ENCODE measurements at places on chromosomes 7 and 10.

GRCh38 chr7:20417675-20418382, 87.1 kb downstream of the ITGB8 start:
- no peak overlapping the region for H3K4me3 ChIP-seq
- no peak for DNase-seq
- no peaks in the 10 kb centered on the region for H3K27me3 ChIP-seq
- no peaks in the 10 kb centered on the region for H3K36me3 ChIP-seq
- no peak overlapping the region for H3K27ac ChIP-seq

GRCh38 chr10:72561745-72562166, 64.1 kb downstream of the MICU1 start:
- DNase-seq, result no peak
- peaks cover 43% of the 10 kb centered on the region for H3K36me3 ChIP-seq
- no peak overlapping the region for H3K27ac ChIP-seq
- peaks cover 34% of the 10 kb centered on the region for H3K4me1 ChIP-seq
- H3K4me3 ChIP-seq, result no peak overlapping the region
- H3K27me3 ChIP-seq, result no peaks in the 10 kb centered on the region

DNA sequence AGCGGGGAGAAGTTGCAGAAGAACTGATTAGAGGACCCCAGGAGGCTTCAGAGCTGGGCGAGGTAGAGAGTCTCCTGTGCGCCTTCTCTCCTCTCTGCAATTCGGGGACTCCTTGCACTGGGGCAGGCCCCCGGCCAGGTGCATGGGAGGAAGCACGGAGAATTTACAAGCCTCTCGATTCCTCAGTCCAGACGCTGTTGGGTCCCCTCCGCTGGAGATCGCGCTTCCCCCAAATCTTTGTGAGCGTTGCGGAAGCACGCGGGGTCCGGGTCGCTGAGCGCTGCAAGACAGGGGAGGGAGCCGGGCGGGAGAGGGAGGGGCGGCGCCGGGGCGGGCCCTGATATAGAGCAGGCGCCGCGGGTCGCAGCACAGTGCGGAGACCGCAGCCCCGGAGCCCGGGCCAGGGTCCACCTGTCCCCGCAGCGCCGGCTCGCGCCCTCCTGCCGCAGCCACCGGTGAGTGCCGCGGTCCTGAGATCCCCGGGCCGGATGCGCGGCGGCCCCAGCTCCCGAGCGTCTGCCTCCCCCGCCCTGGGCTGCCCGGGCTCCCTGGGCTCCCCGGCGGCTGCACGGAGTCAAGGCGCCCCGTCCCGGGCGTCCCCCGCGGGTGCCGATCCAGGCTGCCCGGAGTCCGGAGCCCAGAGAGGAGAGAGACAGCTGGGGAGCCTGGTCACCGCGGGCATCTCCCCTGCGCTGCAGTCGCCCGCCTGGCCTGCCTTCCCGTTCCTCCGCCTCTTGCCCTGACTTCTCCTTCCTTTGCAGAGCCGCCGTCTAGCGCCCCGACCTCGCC, at the start of gene PLAU:
TSS of gene PLAU (plus strand) at position 369 of the 789 bp plus-strand sequence. CDS start 424 bp downstream, outside the sequence.
- peak; percentile 49 for DNase-seq
- peak within 1 kb of the TSS; percentile 77 for H3K4me3 ChIP-seq
- H3K36me3 ChIP-seq, result no peaks in the 10 kb centered on the region
- no peak within 1 kb of the TSS for H3K27ac ChIP-seq
- H3K27me3 ChIP-seq, result peaks cover 59% of the 10 kb centered on the region

GRCh38 chr10:34374356-34375045, 440.6 kb downstream of the PARD3 start:
- peaks cover 8% of the 10 kb centered on the region for H3K4me1 ChIP-seq
- no peak for DNase-seq
- no peaks in the 10 kb centered on the region for H3K27me3 ChIP-seq
- H3K27ac ChIP-seq, result no peak overlapping the region
- H3K4me3 ChIP-seq, result no peak overlapping the region

GRCh38 chr7:110977127-110977737, 113.7 kb upstream of the LRRN3 start:
- no peaks in the 10 kb centered on the region for H3K27me3 ChIP-seq
- no peak for DNase-seq
- H3K4me1 ChIP-seq, result peaks cover 47% of the 10 kb centered on the region
- peaks cover 4% of the 10 kb centered on the region for H3K36me3 ChIP-seq
- peak overlapping the region; percentile 83 for H3K27ac ChIP-seq
- H3K4me3 ChIP-seq, result peak overlapping the region; percentile 48

DNA sequence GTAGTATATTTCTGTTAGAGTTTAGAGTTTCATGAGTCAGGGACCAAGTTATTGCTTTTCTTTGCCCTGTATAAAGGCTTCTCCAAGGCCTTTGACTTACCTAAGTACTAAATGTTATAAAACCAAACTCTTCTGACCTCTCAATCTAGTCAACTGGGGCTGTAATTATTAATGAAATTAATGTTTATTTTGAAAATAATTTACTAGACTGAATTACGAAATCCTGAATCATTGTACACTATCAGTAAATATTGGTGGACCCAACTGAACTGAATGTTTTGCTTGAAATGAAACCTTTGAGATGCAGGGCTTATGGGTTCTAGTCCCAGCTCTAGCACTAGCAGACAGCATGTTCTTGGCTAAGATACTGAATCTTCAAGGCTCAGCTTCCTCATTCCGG, 1.7 kb upstream of the CYP2C9 start:
- H3K27me3 ChIP-seq, result no peaks in the 10 kb centered on the region
- DNase-seq, result no peak
- no peak overlapping the region for H3K27ac ChIP-seq
- no peaks in the 10 kb centered on the region for H3K36me3 ChIP-seq
- no peak overlapping the region for H3K4me3 ChIP-seq

DNA sequence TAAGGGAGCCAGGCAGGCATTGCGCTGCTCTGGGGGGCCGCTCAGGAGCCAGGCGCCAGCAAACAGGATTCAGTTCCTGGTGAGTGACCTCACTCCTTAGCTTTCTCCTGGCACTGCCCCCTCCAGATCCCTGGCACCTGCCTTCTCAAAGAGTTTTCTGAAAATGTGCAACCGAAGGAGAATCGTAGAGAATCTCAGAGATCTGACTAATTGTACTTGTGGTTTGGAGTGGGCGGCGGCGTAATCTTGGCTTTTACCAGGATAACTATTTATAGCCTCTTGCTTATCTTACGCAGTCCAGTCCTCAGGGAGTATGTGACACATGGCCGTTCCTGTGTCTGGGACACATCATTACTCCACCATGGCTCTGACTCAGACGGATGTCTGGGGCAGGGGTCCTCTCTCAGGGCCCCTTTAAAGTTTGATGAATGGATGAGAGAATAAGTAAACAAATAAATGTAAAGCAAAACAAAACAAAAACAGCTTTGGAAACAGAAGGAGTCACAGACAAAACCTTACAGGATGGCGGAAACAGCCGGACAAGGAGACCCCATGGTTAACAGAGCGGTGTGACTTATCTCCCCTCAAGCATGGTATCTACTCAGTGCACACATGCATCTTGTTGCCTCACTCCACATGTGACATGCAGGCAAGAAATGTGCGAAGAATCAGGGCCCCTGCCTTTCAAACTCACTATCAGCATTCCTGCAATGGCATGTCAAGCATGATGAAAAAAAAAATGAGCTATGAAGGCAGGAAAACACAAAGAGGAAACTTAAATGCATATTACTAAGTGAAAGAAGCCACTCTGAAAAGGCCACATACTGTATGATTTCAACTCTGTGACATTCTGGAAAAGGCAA, 99.7 kb downstream of the TNS3 start:
- H3K4me3 ChIP-seq, result no peak overlapping the region
- H3K27me3 ChIP-seq, result no peaks in the 10 kb centered on the region
- H3K36me3 ChIP-seq, result no peaks in the 10 kb centered on the region
- DNase-seq, result peak; percentile 17
- H3K27ac ChIP-seq, result no peak overlapping the region

DNA sequence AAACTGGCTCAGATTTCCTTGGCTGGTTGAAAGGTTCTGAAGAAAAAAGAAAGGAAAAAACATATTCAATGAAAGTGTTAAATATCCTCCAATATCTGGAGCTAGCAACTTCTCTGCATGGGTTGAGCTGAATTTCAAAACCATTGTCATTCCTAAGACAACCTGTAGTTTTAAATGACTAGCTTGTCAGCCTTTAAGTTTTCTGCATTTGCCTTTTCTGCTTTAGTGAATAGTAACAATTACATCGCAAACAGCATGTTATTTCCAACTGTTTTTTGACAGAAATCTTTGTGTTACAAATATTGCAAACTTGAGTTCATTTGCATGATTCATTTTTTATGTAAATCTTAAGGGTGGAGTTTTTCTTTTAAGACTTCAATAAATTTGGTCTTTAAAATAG, 852.3 kb upstream of the CELF2 start:
- H3K27me3 ChIP-seq, result no peaks in the 10 kb centered on the region
- DNase-seq, result no peak
- H3K27ac ChIP-seq, result no peak overlapping the region
- H3K36me3 ChIP-seq, result no peaks in the 10 kb centered on the region
- no peaks in the 10 kb centered on the region for H3K4me1 ChIP-seq

DNA sequence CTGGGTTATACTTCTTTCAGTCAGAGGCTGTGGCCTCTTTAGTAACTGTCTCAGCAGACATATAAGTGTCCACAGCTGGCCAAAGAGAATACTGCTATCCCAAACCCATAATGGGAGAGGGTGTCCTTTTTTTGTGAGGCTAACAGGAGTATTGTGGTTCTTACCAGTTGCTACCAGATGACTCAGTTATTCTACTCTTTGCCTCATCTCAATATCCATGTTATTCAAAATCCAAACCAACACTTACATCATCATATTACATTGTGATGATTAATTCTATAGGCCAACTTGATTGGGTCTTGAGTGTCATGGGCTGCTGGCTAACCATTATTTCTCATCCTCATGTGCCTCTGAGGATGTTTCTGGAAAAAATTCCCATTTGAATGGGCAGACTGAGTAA, 120.9 kb downstream of the TMEM168 start:
- no peak overlapping the region for H3K27ac ChIP-seq
- peaks cover 4% of the 10 kb centered on the region for H3K27me3 ChIP-seq
- no peak overlapping the region for H3K4me3 ChIP-seq

GRCh38 chr10:131027256-131027655, 284.3 kb downstream of the TCERG1L start:
- H3K4me3 ChIP-seq, result no peak overlapping the region
- no peak for DNase-seq
- H3K27me3 ChIP-seq, result no peaks in the 10 kb centered on the region
- H3K36me3 ChIP-seq, result no peaks in the 10 kb centered on the region

DNA sequence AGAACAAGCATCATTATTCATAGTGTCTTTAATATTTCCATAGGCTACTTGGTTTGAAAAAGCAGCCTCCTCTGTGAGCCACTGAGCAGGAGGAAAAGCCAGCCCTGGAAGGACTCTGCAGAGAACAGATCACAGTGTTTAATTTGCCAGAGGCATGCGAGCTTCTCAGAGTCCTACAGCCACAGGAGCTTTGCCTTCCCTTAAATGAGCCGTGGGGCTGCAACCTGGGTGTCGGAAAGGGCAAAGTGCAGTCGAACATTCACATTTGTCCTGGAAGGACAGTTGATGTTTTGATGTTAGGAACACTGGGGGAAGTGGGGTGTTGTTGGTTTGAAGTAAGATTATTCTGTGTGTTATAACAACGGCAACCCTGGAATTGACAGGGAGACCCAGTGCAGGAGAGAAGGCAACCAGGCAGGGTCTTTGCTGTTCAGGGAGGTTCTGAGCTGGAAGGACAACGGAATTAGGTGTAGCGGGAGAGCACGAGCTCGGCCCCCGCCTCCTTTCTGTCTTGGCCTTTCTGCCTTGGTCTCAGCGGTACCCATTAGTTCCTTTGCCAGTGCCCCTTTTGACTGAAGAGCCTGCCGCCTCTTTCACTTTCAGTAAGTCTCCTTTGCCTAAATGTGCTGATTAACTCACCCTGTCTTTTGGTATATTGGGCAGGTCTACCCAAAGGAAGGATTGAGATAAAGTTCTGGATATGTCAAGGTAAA, 192.3 kb upstream of the PITRM1 start:
- H3K27me3 ChIP-seq, result peaks cover 6% of the 10 kb centered on the region
- H3K27ac ChIP-seq, result no peak overlapping the region
- DNase-seq, result no peak
- peaks cover 2% of the 10 kb centered on the region for H3K4me1 ChIP-seq
- no peak overlapping the region for H3K4me3 ChIP-seq

DNA sequence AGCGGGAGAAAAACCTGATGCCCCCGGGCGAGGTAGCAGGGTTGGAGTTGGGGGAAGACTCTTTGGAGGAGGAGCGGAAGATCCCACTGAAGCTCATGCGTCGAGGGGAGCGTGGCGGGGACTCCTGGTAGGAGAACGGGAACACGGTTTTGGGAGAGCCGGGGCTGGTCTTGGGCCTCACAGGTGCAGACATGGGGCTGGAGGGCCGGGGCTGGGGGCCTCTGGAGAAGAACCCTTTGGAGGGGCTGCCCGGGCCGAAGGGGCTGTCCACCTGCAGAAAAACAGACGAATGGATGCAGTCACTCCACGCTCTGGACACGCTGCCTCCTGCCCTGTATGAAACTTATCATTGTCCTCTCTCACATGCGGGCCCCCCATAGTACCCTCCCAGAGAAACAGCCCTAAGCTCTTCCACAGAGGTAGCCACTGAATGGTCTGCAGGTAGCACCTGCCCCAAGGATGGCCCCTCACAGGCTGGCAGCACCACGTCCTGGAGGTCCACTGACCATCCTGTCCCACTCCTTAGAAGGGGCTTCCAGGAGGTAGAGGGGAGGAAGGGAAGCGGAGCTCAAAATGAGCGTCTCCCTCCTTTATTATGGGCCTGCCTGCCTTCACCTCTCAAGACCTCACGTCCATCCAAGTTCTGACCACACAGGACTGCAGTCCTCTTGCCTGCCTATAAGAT, 95.6 kb downstream of the PRKAG2 start:
- no peak overlapping the region for H3K4me3 ChIP-seq
- H3K36me3 ChIP-seq, result peaks cover 1% of the 10 kb centered on the region
- H3K27ac ChIP-seq, result no peak overlapping the region
- H3K4me1 ChIP-seq, result peaks cover 8% of the 10 kb centered on the region

DNA sequence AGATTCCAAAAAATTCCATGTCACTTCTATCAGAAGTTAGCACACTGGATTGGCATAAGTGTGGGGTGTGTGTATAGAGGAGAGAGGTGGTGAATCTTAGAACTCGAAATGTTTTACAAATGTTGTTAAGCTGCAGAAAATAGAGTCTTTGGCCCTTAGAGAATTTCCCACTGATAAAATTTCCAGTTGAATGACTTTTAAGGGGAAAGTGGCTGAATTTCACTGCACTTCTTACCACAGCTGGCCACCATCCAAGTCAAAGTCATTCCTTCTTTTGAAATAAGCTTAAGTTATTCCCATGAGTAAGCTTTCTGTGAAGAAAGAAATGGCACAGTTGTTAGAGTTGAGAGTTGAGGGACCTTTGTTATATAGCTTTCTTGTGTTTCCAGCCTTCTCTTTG, 13.9 kb downstream of the VCL start:
- DNase-seq, result no peak
- H3K27me3 ChIP-seq, result no peaks in the 10 kb centered on the region
- H3K27ac ChIP-seq, result no peak overlapping the region
- no peak overlapping the region for H3K4me3 ChIP-seq
- H3K4me1 ChIP-seq, result peaks cover 30% of the 10 kb centered on the region
- no peaks in the 10 kb centered on the region for H3K36me3 ChIP-seq

DNA sequence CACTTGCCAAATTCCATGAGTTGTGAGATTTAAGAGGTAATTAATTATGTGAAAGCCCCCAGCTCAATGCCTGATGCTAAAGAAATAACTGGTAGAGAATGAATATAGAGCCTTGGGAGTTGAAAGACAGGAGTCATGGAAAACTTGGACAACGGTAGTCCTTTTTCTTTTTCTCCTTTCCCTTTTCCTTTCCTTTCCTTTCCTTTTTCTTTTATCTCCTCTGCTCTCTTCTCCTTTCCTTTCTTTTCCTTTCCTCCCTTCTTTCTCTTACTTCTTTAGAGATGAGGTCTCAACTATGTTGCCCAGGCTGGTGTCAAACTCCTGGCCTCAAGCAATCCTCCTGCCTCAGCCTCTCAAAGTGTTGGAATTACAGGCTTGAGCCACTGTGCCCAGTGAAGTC, 7.9 kb upstream of the TSPAN15 start:
- DNase-seq, result no peak
- no peak overlapping the region for H3K4me3 ChIP-seq
- H3K27me3 ChIP-seq, result no peaks in the 10 kb centered on the region
- H3K4me1 ChIP-seq, result no peaks in the 10 kb centered on the region
- H3K36me3 ChIP-seq, result no peaks in the 10 kb centered on the region
